ENCODE measurements at places on chromosomes 1 and 21. TPM values are rescaled to one million over a fixed set of nuclear protein-coding genes. Genes with fewer than 3 reads are reported as not detected.

- no peak for DNase-seq
Observed at GRCh38 chr1:76841460-76841859, 25.8 kb upstream of the ST6GALNAC5 start.

GRCh38 chr1:246923482-246923881, 8.3 kb downstream of the AHCTF1 start:
- DNase-seq: no peak

- no peak for DNase-seq
Observed at GRCh38 chr1:38074302-38074677, 27.7 kb upstream of the POU3F1 start.

TLR5 gene
- 5.9 TPM for polyA plus RNA-seq

GRCh38 chr1:226185141-226186036, 1.2 kb downstream of the ACBD3 start:
- peak; percentile 11 for DNase-seq

CA6 gene
- polyA plus RNA-seq: not detected

DNA sequence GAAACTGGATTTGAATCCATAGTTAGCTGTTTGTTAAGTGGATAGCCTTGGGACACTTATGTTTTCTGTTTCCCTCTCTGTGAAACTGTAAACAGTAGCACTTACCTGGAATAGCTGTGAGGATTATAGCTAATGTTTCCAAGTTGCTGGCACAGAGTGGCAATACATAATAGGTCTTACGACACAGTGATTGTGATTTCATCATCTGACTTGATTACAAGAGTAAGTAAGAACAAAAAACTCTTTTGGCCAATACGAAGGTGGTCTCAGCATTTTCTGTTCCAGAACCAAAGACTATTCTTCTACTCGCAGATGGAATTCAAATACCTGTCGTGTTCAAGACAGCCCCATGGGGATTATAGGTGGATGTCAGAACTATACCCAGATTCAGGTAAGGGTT, 2.1 kb downstream of the C8B start:
- no peak for DNase-seq

- no peak for DNase-seq
Observed at GRCh38 chr1:178486100-178487069, 10.4 kb downstream of the CLEC20A start.

- DNase-seq: no peak
Observed at GRCh38 chr1:61925591-61926298, 183.5 kb downstream of the PATJ start.

CRB1 gene
- 0.22 TPM for polyA plus RNA-seq

OVAAL gene
- not detected for polyA plus RNA-seq

DNA sequence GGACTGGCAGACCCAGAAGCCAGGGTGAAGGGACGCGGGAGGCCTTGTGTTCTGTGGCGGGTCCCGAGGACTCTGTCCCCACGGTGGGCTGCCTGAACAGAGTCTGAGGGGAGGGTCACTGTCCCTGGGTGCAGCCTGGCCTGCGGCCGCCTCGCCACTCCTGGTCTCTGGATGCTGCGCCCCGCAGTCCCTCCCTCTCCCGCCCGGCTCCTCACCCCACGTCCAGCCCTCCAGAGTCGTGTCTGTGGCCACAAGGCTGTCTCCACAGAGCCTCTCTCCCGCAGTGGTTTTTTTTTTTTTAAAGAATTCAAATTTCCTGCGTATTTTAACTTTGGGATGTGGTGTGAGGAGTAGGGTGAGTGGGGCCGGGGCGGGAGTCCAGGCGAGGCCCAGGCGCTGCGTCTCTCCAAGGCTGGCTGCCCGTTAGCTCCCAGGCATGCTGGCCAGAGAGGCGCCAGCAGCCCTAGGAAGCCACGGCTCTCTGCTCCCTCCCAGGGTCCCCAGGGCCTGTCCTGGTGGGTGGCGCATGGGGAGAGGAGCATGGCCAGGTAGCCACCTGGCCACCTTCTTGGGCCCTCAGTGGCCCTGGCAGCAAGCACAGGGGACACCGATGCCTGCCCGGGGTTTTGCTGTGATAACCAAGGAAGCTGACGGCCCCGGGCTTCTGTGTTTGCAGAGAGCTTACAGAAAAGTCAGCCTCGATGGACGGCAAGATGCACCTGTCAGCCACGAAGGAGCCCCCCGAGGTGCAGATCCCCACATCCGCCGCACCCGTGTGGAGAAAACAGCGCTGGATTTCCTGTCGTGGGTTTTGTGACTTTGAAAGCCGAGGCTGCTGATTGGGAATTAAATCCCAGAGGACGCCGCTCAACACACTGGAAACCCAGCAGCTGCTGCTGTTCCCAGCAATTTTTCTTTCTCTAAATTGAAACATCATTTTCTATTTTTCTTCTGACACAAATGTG, 72.8 kb downstream of the MORN1 start:
- DNase-seq: no peak

LTN1 gene
- 18.6 TPM for polyA plus RNA-seq

GRCh38 chr1:223350361-223350908, 13.5 kb downstream of the SUSD4 start:
- DNase-seq: no peak

KRTAP19-3 gene
- polyA plus RNA-seq: not detected

TTC24 gene
- 0.80 TPM for polyA plus RNA-seq

All from hindlimb muscle (tissue), 1 donor.